ENCODE measurements at places on chromosomes 3 and 15.
A peak's percentile ranks its signal among the peaks of the same experiment; 100 is the strongest.

GRCh38 chr3:177401375-177401774, 204.1 kb upstream of the TBL1XR1 start:
- no peak for DNase-seq

DNA sequence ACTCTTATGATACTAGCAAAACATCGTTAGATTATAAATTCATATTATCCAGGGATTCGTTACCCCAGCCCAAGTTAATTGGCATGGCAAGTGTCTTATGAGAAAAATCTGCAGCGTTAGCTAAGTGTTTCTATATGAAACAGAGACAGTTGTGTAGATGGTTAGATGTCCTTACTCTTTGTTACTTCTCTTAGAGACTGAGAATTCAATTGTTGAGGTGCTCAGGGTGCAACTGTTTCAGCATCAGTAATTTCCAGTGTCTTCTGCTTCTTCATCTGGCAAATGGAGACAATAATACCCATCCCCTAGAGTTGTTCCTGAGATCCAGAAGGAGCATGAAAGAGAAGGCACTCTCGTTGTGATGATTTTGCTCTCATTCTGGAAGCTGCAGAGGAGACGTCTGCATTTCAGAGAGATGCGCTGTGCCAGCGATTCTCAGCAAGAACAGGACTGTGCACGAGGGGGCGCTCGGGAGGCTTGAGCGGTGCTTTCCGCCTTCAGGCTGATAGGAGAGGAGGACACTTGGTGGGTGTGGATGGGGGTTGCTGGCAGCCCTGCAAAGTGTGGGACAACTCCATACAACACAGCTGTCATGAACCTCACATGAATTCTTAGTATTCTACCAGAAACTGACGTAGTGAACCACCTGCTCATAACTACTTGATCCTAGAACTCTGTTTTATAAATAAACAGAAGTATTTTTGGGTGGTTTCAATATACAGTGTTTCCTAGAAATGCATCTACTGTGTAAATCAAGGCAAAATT, 39.7 kb upstream of the SPSB4 start:
- DNase-seq = peak; percentile 40

DNA sequence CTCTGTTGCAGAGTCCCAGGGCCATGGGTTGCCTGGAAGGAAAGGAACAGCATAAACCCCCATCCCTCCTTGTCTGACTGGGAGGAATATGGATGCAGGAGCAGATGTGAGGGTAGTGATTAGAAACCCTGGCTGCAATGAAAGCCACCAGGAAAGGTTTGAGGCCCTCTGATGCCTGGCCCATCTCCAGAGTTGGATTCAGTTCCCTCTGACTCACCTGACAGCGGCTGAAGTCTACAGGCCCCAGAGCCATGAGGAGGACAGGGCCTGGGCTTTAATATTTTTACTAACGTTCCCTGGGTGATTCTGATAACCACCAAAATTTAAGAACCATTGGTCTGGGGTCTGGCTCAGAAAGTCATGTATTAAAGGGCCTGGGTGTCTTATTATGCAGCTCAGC, 214.0 kb downstream of the EPHB1 start:
- no peak for DNase-seq

- no peak for DNase-seq
Measured at GRCh38 chr3:122076491-122077292, 21.5 kb downstream of the CD86 start.

GRCh38 chr15:82810061-82810889, 847 bp downstream of the WHAMM start:
- DNase-seq = peak; percentile 75

- DNase-seq = no peak
Measured at GRCh38 chr15:58431221-58432149, at the start of gene LIPC. Gene LIPC (plus strand): TSS chr15:58431991. CDS start chr15:58432033, 42 bp downstream.

DNA sequence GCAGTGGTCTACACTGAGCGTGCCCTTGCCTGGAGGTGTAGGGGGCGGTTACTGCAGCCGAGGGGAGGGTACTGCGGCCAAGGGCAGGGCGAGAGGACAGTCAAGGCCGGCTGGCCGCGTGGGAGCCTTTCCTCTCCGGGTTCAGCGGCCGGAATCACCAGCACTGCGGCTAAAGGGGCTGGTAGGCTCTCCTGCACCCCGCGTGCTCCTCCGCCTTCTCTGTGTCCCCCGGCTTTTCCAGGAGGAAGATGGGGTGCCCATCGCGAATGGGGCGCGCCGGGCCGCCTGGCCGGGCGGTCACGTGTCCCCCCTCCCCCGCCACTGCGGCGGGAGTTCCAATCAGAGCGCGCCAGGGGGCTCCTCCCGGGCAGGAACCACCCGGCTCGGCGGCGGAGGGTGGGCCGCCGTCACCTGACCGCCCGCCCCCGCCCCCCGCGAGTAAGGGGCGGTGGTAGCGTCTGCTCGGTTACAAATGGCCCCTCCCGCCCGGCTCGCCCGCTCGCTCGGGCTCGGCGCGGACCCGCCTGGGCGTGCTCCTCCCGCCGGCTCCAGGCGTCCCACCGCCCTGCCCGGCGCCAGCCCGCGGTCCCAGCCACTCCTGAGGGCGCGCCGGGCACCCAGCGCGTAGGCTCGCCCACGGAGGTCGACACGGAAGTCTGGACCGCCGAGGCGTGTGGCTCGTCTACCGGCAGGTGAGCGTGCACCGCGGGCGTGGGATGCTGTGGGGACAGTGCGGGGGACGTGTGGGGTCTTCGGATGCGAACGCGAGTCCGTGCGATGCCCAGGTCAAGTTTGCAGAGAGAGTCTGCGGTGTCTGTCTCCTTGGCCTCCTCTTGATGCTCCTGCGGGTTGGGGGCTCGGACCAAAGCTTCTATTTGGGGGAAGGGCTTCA, 242.6 kb upstream of the TOPAZ1 start:
- no peak for DNase-seq

Measured in amniotic epithelial cell (primary cell).